ENCODE measurements at places on chromosomes 2 and 18. TPM values are rescaled to one million over a fixed set of nuclear protein-coding genes. Genes with fewer than 3 reads are reported as not detected.

RSAD2 gene
- total RNA-seq, result 3.4 TPM

DNAJC5G gene
- 2.3 TPM for total RNA-seq

CD8A gene
- 0.51 TPM for total RNA-seq

ICOS gene
- not detected for total RNA-seq

ZNF385B gene
- total RNA-seq, result 0.46 TPM

ST3GAL5 gene
- 5.0 TPM for total RNA-seq

MYO5B gene
- 0.38 TPM for total RNA-seq

SLC39A10 gene
- total RNA-seq, result 9.6 TPM

PLA2R1 gene
- total RNA-seq, result 3.0 TPM

RMDN2 gene
- total RNA-seq, result 4.9 TPM

DNAH6 gene
- 0.08 TPM for total RNA-seq

OTOS gene
- not detected for total RNA-seq

ANKRD53 gene
- 0.30 TPM for total RNA-seq

BOLL gene
- not detected for total RNA-seq

MC5R gene
- total RNA-seq, result not detected

ACMSD gene
- total RNA-seq, result not detected

SLC4A3 gene
- total RNA-seq, result 503 TPM

SPDYA gene
- 0.24 TPM for total RNA-seq

ABCB11 gene
- total RNA-seq, result 0.13 TPM

CCDC88A gene
- 19.4 TPM for total RNA-seq

VWC2L gene
- not detected for total RNA-seq

AGXT gene
- total RNA-seq, result not detected

SLC16A14 gene
- 3.0 TPM for total RNA-seq

GRHL1 gene
- total RNA-seq, result 1.0 TPM

IL36RN gene
- not detected for total RNA-seq

ZNF396 gene
- total RNA-seq, result 0.48 TPM

NMUR1 gene
- 0.22 TPM for total RNA-seq

AAMP gene
- 48.4 TPM for total RNA-seq

OSBPL6 gene
- total RNA-seq, result 3.3 TPM

LIMS4 gene
- total RNA-seq, result 2.4 TPM

SCN1A gene
- 0.59 TPM for total RNA-seq

MARCO gene
- total RNA-seq, result 15.0 TPM

PRKAG3 gene
- not detected for total RNA-seq

GRB14 gene
- 24.1 TPM for total RNA-seq

VPS54 gene
- total RNA-seq, result 8.8 TPM

ALLC gene
- not detected for total RNA-seq

KCNJ3 gene
- total RNA-seq, result 2.0 TPM

FAM161A gene
- 0.78 TPM for total RNA-seq

ELOA2 gene
- total RNA-seq, result not detected

POLR1B gene
- 9.1 TPM for total RNA-seq

GPR155 gene
- total RNA-seq, result 14.7 TPM

CBLN2 gene
- total RNA-seq, result not detected

ASAP2 gene
- total RNA-seq, result 10.7 TPM

Measured in Right ventricle myocardium superior (tissue), 1 donor.